ENCODE measurements at places on chromosomes 6 and 20.

GRCh38 chr6:122501475-122501874, 29.9 kb upstream of the SERINC1 start:
- DNase-seq, result no peak

DNA sequence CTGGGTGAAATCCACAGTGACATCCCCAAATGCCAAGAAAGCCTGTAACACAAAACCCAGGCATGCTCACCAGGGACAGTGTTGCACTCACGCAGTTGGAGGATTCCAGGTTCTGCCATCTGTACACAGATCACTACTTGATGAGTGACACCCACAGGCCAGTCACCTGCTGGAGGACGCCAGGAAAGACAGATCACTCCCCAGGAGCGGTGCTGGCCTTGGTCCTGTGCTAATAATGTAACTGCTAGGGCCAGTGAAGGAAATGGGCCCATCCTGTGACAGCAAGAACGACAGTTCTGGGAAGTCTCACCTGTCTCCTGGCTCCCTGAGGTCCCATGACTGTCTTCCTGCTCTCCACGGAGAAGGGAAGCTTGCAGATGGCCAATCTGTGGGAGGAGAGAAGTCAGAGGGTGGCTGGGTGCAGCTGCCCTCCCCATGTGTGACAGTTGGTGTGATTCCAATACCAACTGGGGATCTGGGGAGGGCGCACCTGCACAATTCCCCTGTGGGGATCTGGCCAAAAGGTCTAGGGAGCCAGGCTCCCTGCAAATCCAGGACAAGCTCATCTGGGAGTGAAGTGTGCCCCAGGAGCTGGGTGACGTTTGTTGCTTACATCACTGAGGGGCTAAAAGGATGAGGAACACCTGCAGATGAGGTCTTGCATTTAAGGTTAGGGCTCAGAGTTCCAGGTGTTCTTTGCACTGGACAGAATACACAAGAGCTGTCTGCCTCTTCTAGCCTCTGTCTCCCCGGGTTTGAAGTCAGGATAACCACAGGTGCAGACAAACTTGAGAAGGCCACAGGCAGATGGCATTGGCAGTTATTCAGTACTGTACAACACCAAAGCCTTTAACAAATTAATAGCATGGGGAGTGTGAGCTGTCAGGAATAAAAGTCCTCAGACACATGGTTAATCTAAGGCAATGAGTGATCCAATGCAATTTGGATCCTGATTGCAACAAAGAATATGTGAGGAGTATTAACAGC, 10.3 kb downstream of the ZNF337 start:
- DNase-seq, result no peak

DNA sequence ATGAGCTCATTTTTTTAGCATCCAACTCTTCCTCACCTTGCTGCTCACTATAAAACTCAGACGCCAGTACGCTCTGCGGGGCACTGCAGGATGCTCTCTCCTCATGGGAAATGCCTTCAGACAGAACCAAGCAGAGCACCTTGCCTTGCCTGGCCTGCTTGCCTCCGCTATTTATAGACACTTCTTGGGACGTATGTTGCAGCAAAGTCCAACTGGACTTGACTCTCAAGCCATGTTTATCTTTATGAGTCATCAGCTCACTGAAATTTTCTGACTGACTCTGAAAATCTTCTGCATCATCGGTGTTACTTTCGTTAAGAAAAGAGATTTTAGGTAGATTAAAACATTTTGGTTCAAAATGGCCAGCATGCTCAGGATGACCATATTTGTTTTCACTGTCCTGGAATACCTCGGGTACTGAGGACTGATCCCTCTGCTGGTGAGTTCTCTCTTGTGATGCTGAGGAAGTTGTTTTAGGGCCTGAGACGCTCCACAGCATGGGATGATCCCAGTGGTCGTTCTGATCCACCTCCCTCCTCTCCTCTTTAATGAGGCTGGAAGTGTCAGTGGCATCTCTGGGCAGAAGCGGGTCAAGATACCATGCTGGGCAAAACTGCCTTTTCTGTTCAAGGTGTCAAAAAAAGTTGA, 204.5 kb downstream of the KIF16B start:
- DNase-seq, result no peak

- DNase-seq, result no peak
Measured at GRCh38 chr6:75368151-75368779, 83.7 kb upstream of the TMEM30A start.

DNA sequence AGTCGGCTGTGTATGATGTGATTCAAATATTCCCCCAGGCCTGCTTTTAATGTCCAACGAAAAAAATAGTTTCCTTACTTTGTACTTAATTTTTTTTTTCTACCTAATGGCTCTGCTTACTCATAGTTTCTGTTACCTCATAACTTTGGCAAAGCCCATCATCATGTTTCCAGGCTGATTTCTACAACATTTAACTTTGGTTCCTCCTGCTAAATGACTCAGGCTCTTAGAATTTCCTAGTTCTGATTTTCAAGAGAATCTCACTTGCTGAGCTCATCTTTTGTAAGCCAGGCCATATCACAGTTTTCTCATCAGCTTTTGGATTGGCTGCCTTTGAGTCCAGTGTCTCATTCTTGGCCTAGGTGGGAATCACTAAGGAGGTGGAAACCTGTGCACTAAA, 323.1 kb downstream of the HDGFL1 start:
- DNase-seq, result no peak
